ENCODE measurements at places on chromosomes 6 and 20. TPM values are rescaled to one million over a fixed set of nuclear protein-coding genes. Genes with fewer than 3 reads are reported as not detected.

GRCh38 chr6:134515986-134516385, 198.1 kb upstream of the SGK1 start:
- no peak for DNase-seq

GRCh38 chr20:22821796-22822195, 213.3 kb upstream of the SSTR4 start:
- DNase-seq, result no peak

DNA sequence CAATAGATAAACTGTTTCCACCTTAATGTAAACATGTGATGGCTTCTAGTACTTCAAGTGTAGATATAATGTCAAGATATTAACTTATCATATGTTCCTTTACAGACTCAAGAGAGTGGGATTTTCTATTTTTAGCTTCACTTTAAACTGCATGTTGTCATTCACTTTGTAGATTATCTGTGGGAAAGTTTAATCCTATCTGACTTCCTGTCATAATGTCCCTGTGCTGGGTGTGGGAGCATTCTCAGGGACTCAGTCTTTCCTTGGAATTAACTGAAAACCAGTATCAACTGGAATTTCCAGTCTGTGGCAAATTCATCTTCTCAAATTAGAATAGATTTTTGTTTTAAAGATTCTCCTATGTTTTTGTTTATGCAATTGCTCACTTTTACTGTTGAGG, 226.1 kb upstream of the FERMT1 start:
- no peak for DNase-seq

DNA sequence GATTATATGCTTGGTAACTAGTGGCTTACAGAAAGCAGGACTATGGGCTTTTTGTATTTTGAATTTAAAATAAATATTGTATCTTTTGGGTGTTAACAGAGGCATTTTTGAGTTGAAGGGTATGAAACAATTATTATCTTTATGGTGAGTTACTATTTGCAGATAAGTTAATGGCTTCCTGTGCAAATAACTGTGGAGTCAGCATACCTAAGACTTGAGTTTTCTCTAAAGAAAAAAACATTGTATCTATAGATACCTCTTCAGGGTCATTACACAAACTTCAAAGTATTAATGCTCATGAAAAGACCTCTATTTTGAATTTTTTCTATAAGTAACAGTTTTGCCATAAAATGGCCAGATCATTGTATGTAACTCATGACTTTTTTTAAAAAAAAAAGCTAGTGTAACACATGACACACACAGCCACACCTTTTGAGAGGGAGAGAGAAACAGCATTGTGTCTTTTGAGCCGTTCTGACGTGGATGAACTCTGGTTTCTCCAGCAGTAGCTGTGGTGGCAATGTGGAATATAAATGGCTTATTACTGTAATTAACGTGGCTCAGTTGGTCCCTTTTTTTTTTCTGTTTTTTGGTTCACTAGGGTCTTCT, 36.3 kb downstream of the PLEKHG1 start:
- no peak for DNase-seq

GRCh38 chr6:156826290-156826955, 49.2 kb downstream of the ARID1B start:
- DNase-seq, result no peak

DNA sequence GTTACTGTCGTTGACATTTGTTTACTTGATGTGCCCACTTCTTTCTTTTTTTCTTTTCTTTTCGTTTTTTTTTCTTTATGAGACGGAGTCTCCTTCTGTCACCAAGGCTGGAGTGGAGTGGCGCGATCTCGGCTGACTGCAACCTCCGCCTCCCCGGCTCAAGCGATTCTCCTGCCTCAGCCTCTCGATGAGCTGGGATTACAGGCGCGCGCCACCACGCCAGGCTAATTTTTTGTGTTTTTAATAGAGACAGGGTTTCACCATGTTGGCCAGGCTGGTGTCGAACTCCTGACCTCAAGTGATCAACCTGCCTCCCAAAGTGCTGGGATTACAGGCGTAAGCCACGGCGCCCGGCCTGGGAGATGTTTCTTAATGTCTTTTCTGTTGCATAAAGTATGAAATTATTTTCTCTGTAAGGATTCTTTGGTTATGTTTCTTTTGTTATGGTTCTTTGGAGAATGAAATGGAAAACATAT, 33.3 kb upstream of the PRSS16 start:
- no peak for DNase-seq

- no peak for DNase-seq
These were observed 361.1 kb upstream of the PTCHD4 start for GRCh38 chr6:48472091-48472490.

GRCh38 chr20:3239867-3240775, 1.1 kb upstream of the SLC4A11 start:
- no peak for DNase-seq

DNA sequence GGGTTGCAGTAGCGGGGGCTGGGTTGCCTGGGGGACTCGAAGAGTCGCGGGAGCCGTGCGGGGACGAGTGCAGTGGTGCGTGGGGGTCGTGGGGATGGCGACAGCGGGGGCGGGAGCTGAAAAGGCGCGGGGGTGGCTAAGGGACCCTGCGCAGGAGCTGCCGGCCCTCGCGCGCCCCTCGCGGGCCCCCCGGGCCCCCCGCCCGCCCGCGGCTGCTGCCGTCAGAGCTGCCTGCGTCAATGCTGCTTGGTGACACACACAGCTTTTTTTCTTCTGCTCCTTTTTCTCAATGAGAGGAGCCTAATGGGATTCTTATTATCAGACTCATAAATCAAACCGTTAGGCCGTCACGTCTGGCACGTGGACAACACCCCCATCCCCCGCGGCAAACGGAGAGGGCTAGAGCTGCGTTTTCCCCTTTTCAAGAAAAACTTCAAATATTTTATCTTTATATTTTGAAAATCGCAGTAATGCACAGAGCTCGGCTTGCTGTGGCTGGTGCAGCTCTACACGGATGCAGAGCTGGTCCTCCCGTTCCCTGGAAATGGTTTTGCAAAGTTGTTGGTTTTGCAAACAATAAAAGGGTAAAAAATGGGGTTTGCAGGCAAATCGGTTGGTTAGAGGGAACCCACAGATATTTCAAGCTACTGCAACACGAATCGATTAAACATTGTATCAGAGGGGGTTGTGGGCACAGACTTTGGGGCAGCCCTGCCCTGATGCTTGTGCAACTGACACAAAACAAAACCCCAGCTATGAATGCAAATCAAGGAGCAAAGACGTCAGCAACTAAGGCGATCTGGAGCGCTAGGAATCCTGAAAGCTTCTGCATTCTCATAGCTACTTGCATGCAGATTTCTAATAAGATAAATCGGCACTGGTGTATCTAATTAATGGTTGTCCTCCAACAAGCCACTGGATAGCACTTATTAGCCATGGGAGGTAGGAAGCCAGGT, 161.4 kb downstream of the TBXT start:
- peak; percentile 66 for DNase-seq

The NKX2-4 gene
- not detected for total RNA-seq

The CALHM4 gene
- not detected for total RNA-seq

The ID4 gene
- 4.8 TPM for total RNA-seq

The IRF4 gene
- 3.6 TPM for total RNA-seq
